ENCODE measurements at places on chromosomes 1 and 21.

DNA sequence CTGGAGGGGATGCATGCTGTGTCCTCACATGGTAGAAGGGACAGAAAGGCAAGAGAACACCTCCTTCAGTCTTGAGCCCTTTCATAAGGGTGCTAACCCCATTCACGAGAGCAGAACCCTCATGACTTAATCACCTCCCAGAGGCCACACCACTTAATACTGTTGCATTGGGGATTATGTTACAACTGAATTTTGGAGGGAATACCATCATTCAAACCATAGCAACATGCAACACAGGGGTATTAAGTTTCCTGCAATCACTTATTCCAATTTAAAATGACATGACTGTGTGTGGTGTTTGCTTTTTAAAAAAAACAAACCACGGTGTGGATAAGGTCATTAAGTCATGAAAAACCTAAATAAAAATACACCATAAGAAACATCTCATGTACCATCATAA lies 3.1 kb upstream of the LIN9 start:
- DNase-seq, result no peak

DNA sequence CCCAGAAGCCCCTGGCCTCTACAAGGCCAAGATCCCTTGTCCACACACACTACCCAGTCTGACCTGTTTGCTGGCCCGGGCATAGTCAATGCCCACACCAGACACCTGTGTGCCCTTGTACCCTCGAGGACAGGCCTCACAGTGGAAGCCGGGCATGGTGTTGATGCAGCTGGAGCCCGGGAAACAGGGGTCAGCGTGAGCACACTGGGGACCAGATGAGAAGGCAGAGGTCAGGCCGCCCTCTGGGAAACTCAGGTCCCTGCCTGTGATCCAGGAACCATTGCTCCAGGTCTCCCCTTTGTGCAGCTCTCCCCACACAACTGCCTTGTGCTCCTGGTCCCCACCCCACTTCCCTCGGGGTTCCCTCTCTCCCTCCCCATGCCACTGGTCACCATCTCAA lies 5.5 kb downstream of the THBS3 start:
- DNase-seq, result no peak

DNA sequence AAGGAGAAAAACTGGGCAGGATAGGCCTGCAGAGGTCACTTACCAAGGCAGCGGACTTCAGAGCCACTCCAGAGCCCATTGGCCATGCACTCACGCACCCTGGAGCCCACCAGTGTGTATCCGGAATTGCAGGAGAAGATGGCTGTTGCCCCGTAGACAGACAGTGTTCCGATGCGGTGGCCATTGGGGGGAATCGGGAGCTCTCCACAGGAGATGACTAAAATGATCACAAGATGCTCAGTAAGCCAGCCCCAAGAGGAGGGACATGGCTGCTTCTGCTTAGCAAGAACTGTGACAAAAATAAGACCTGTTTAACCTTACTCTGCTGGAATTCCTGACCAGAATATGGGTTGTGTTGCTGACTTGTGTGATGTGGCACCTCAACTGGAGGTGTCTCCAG lies 96.9 kb downstream of the ZSCAN20 start:
- DNase-seq, result no peak

DNA sequence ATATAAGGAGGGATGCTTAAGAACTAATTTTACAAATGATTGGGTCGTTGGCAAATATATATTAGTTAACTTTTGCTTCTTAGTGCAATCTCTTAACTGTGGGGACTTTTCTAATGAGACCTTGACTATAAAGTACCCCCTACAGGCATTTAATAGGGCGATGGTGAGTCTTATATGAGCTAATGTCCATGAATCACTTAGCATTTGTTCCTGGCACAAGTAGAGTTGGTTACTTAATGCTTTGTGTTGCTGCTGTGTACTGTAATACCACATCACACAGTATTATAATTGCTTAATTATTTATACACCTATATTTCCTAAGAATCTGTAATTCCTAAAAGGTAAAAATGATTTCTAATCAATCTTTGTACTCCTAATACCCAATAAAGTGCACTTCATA lies 25.3 kb upstream of the TMCO1 start:
- no peak for DNase-seq

GRCh38 chr1:241605146-241605805 lies 34.9 kb downstream of the CHML start:
- peak; percentile 25 for DNase-seq

- no peak for DNase-seq
Observed at GRCh38 chr1:230236301-230237008, 169.4 kb downstream of the GALNT2 start.

GRCh38 chr1:194342484-194343262 lies 1156.3 kb upstream of the B3GALT2 start:
- DNase-seq, result no peak

DNA sequence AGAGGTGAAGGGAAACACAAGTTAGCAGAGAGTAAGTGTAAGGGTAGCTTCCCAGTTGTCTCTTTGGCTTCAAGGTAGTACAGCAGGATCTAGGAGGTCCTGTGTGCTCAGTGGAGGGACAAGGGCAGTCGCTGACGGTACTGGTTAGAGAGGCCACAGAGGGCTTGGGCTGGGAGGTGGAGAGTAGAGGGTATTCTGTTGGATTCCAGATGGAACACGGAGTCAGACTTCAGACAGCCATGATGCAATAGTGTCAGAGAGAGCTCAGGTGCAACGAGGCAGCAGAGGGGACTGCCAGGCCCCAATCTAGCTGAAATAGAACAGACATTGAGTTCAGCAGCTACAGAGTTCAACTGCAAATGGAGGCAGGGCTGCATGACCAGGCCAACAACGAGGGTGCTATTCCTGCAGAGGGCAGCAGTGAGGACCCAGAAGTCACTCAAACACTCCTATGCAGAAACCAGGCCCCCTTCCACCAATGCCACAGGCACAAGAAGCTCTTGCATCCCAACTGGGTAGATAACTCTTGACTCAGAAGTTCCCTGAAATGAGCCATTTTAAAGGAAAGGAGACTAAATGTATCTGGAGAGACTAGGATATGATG lies 325.0 kb upstream of the ESRRG start:
- DNase-seq, result no peak

DNA sequence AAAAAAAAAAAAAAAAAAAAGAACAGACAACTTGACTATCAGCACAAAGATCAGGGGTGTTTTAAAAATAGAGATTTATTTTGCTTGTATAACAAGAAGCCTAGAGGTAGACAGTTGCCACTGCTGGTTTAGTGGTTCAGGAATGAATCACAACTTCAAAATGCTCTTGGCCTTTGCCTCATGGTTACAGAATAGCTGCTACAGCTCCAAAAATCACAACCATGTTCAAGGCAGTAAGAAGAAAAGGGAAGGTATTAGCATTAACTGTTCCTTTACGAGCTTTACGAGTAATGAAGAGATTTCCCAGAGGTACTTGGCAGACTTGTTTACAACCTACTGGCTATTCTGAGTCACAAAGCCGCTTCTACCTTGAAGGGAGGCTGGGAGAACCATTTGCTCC lies 52.5 kb upstream of the PPM1J start:
- no peak for DNase-seq

DNA sequence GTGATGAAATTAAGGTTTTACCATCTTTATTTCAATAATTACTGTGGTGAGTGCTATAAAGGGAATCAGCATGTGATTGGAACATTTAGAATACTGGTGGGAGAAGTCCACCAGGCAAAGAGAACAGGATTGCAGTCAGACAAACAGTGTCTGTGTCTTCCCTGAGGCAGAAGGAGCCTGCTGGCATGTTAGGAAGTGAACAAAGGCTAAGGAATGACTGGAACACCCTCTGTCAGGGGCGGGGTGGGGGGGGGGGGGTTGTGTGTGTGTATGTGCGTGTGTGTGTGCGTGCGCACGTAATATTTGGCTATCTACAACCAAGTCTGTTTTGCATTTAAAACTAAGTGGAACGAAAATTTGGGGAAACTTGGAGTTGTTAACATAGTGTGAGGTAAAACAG lies 30.2 kb downstream of the SRRM1 start:
- DNase-seq, result no peak

DNA sequence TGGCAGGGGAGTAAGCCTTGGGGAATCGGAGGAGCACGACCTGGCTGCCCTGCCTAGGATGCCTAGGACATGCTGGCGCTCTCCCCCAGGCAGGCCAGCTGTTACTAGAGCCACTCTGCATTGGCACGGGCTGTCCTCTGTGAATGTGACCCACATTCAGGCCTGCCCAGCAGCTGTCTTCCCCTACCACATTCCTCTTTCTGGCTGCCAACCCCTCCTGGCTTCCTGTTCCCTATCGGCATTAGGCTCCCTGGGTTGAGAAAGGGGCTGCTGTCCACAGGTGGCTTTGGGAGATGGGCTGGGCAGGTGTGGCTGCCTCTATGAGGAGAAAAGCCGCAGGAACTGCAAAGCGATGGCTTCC lies 2.3 kb upstream of the NFASC start:
- no peak for DNase-seq

DNA sequence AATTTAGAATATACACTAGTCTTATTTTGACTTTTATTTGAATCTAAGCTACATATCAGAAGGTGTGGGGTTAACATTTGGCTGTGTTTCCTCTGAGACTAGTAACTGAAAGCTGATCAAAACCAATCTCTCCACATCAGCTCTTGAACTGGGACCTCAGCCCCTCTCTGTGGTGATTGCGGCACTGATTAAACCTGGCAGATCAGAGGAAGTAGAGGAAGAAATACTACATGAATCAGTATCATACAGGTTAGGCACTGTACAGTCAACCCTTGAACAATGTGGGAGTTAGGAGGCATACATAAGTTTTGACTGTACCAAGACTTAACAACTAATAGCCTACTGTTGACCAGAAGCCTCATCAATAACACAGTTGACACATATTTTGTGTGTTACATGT lies 122.5 kb upstream of the C1orf87 start:
- DNase-seq, result no peak

DNA sequence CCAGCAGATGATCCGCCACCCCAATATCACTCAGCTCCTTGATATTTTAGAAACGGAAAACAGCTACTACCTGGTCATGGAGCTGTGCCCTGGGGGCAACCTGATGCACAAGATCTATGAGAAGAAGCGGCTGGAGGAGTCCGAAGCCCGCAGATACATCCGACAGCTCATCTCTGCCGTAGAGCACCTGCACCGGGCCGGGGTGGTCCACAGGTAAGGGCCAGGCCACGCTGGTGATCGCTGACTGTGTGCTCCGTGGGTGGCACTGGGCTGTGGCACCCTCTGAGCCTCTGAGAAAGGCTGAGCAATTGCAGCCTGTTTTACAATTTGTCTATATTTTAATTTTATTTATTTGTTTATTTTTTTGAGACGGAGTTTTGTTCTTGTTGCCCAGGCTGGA lies 51.7 kb downstream of the HUNK start:
- DNase-seq, result no peak

GRCh38 chr21:41365377-41366107 lies 3.7 kb downstream of the MX2 start:
- DNase-seq, result no peak

GRCh38 chr1:21175670-21176581 lies 771 bp downstream of the EIF4G3 start:
- peak; percentile 53 for DNase-seq

- DNase-seq, result no peak
Observed at GRCh38 chr1:4375812-4376211, 278.6 kb upstream of the AJAP1 start.

DNA sequence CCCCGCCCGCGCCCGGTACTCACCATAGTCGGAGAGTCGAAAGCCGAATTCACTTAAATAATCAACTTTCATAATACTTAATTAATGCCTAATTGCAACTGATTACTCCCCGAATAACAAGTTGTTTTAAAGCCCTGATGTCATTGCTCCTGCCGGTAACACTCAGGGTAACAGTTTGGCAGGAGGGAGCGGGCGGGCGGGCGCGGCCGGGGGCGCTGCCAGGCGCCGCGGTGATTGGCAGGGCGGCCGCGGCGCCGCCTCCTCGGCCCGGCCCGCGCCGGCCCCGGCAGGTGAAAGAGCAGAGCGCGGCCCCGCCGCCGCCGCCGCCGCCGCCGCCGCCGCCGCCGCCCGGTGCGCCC lies 102.2 kb downstream of the CASZ1 start:
- DNase-seq, result peak; percentile 32

DNA sequence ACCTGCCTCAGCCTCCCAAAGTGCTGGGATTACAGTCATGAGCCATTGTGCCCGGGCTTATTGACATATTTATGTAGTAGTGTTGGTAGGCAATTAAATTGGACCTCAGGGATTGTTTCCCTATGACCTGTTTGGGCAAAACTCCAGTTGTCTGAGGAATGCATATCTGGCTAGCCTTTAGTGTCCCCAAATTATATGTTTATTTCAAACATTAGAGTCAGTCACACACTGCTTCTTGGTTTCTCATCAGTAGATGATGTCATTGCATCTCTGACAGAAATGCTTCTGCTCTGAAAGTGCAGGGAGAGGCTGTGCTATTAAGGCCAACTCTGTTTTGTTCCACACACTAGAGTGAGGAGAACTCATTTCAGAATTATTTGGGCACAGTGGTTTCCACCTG lies 12.5 kb downstream of the PIP5K1A start:
- DNase-seq, result no peak

DNA sequence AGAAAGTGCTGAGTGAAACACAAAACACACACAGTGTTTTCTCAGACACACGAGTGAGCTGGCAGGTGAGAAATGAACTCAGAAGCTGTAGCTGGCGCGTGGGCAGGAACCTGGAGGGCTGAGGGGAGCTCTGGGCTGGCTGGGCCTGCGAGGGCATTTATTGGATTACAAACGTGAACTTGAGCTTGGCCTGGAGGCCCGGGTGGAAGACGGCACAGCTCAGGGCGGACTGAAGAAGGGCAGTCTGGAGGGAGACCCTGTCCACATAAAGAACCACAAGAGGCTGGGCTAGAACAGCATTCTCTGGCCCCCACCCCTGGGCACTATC lies 52.1 kb upstream of the ADARB1 start:
- no peak for DNase-seq

DNA sequence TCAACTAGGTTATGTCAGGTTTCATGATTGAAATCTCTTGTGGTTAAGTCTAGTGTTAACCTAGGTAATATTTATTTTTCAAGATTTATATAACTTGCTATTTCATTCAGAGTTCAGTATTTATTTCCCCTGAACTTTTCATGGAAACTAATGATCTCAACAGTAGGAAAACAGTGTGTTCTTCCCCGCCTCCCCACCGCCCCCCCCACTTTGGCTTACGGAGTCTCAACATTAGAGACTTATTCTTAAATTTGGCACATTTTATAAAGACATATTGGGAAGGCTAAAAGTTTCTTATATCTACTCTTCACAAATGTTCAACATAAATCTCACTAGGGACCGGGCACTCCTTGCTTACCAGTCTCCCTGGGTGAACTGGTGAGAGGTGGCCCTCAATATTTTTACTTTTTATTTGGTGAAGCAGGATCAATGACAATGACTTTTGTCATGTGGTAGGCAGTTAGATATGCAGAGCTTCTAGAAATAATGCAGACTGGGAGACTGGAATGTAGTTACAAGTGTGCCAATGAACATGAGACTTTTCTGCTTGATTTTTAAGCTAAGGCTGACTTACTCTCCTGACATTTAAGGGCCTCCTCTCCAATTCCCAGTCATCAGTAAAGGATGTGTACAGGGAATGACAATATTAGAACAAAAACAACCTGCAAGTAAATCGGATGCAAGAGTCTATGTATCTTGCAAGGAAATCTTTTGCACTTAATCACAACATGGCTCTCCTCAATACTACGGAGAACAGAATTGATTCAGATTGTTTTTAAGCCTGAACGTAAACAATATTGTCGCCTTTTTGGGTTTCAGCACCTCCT lies 1.7 kb upstream of the MAN1A2 start:
- peak; percentile 32 for DNase-seq

- no peak for DNase-seq
Observed at GRCh38 chr1:230958370-230958769, 20.3 kb downstream of the TTC13 start.
